ENCODE measurements at places on chromosomes 1 and 21. TPM values are rescaled to one million over a fixed set of nuclear protein-coding genes. Genes with fewer than 3 reads are reported as not detected.

DNA sequence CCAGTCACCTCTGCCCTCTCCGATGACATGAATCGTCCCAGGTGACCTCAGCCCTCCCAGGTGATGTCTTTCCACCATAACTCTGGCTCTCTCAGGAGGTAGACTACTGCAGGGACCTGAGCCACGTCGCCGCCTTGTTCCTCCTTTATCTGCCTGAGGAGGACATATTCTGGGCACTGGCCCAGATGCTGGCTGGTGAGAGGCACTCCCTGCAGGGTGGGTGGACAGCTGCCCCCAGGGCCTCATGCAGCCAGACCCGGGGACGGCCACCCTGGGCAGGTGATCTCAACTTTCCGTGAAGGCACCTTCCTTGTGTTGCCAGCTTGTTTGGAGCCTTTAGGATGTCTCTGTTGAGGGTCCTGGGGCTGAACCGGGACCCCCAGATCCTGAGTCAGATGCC, 13.9 kb upstream of the ZBTB17 start:
- H3K27me3 ChIP-seq: no peaks in the 10 kb centered on the region
- no peak for DNase-seq
- H3K27ac ChIP-seq: no peak overlapping the region
- no peak overlapping the region for H3K4me3 ChIP-seq

GRCh38 chr1:243397613-243398321, 141.9 kb downstream of the SDCCAG8 start:
- H3K4me3 ChIP-seq: no peak overlapping the region
- no peak for DNase-seq
- no peaks in the 10 kb centered on the region for H3K4me1 ChIP-seq
- H3K36me3 ChIP-seq: no peaks in the 10 kb centered on the region

DNA sequence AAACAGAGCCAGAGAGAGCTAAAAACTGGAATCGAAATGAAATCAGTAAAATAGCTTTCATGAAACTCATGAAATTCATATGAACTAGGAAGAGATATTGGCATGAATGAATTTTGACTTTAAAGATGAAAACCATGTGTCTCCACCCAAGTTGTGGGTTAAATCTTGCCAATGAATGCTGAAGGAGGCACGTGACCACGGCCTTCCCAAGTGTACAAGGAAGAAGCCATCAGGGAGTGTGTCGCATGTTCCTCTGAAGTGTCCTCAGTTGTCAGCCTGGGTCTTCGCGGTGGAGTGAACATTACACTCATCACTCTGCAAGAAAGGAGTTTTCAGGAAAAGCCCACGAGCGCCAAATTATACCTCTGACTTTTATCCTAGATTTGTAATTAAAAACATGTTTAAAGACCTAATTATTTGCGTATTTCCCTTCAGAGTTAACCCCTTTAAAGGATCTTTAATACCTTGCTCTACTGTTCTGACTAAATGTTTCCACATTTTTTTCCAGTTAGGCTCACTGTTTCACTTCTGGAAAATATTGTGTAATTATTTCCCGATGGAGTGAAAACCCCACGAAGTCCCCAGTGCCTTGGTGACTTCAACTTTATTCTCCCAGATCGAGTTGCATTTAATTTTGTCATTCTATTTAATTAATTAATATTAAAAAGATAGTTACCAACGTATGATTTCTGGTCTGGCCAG, 118.3 kb downstream of the DHRS3 start:
- no peak overlapping the region for H3K27ac ChIP-seq
- H3K4me3 ChIP-seq: no peak overlapping the region

- H3K27me3 ChIP-seq: peaks cover 100% of the 10 kb centered on the region
- H3K27ac ChIP-seq: no peak overlapping the region
- peaks cover 5% of the 10 kb centered on the region for H3K4me1 ChIP-seq
- H3K36me3 ChIP-seq: no peaks in the 10 kb centered on the region
- H3K4me3 ChIP-seq: no peak overlapping the region
These were observed 2.8 kb downstream of the PRRX1 start for GRCh38 chr1:170666541-170667254.

GRCh38 chr21:45405819-45406762, 1.1 kb downstream of the COL18A1 start:
- DNase-seq: peak; percentile 82
- H3K4me3 ChIP-seq: peak overlapping the region; percentile 95
- H3K4me1 ChIP-seq: peaks cover 12% of the 10 kb centered on the region
- peaks cover 3% of the 10 kb centered on the region for H3K27me3 ChIP-seq

GRCh38 chr21:37429356-37429755, 62.8 kb downstream of the DYRK1A start:
- DNase-seq: no peak
- H3K4me3 ChIP-seq: no peak overlapping the region
- no peaks in the 10 kb centered on the region for H3K27me3 ChIP-seq
- no peak overlapping the region for H3K27ac ChIP-seq
- H3K36me3 ChIP-seq: peaks cover 54% of the 10 kb centered on the region

DNA sequence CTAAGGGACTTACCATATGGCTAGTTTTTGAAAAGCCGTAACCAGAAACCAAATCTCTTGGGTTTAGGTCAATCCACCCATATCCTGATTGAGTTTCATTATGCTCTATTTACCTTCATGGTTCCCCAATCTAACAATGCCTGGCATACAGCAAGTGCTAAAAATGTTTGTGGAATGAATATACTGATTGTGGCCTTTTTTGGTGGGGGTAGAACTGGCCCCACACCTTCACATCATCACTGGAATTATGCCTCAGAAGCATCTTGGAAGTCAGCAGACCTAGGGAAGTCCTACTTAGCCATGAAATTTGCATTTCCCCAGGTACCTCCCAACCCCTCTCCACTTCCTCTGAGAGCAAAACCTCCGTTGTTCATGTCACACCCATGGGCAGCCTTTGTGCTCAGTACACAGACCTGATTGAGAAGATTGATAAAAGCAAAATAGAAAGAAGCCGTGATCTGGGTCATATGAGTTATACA, 17.8 kb upstream of the SLAMF1 start:
- H3K4me1 ChIP-seq: peaks cover 16% of the 10 kb centered on the region
- H3K36me3 ChIP-seq: no peaks in the 10 kb centered on the region
- H3K4me3 ChIP-seq: no peak overlapping the region

- H3K4me1 ChIP-seq: peaks cover 5% of the 10 kb centered on the region
- no peak overlapping the region for H3K27ac ChIP-seq
- no peak for DNase-seq
- H3K4me3 ChIP-seq: no peak overlapping the region
These were observed 548 bp upstream of the SLC25A33 start for GRCh38 chr1:9538669-9539164.

DNA sequence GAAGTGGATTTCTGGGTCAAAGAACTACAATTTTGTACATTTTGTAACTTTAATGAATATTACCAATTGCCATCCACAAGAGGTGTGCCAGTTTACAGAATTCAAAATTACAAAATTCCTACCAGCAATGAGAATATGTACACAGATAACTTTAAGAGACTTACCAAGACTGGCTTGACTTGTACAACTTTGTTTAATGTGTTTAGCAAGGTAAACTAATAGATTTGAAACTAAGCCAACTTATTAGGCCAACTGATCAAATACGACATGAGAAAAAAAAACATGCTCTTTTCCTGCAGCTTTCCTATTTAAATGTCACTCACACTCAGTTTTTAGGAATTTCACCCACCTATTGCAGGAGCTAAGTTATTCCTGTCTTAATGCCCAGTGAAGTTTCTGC, 11.4 kb downstream of the EXOC8 start:
- no peak for DNase-seq
- no peaks in the 10 kb centered on the region for H3K27me3 ChIP-seq
- H3K36me3 ChIP-seq: peaks cover 2% of the 10 kb centered on the region
- H3K4me1 ChIP-seq: no peaks in the 10 kb centered on the region
- H3K4me3 ChIP-seq: no peak overlapping the region
- H3K27ac ChIP-seq: no peak overlapping the region

DNA sequence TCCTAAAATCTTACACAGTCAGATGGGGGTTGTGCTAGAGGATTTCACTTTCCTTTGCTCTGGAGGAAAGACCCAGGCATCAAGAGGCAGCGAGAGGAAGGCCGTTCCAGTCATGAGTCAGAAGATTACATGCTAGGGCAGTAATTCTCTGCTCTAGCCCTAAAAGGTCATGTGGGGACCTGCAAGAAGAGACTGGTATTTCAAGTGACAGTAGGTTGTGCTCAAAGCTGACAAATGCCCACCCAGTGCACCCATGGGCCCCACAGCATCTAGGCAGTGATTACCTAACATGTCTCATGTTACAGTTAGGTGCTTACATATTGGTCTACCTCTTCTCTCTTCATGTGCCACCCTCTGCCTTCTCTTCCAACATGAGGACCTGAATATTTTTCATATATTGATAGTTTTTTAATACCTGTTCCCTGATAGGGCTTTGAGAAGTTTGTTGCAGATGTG, 99.7 kb upstream of the BEND5 start:
- DNase-seq: no peak
- peaks cover 23% of the 10 kb centered on the region for H3K27me3 ChIP-seq
- H3K27ac ChIP-seq: no peak overlapping the region
- H3K4me1 ChIP-seq: no peaks in the 10 kb centered on the region

DNA sequence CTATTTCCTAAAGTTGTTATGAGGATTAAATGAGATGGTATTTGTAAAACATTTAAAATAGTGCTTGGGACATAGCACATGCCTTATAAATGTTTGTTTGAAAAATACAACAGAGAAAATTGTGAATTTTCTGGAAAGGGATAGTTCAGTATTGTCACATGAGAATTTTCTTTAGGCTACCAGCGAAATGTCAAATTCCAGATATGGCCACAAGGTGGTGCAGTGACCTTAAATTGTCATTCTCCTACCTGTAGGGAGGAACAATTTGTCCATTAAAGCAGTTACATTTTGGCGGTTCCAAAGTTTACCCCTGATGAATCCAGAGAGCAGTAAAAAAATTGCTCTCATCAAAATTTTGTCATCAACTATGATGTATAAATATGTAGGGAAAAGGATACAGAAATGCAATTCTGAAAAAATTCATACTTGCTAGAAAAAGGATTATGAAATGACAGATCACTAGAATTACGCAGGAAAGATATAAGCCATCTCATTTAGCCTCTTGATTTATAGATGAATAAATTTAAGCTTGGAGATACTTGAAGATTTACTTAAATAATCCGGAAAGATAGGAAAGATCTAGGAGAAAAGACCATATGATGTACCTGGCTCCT, 50.2 kb upstream of the TSHB start:
- H3K4me1 ChIP-seq: no peaks in the 10 kb centered on the region
- no peak overlapping the region for H3K4me3 ChIP-seq
- H3K27ac ChIP-seq: no peak overlapping the region
- DNase-seq: peak; percentile 86
- no peaks in the 10 kb centered on the region for H3K36me3 ChIP-seq
- no peaks in the 10 kb centered on the region for H3K27me3 ChIP-seq

GRCh38 chr1:87600055-87600850, 271.6 kb downstream of the LMO4 start:
- H3K27ac ChIP-seq: no peak overlapping the region
- no peak overlapping the region for H3K4me3 ChIP-seq
- no peak for DNase-seq
- H3K4me1 ChIP-seq: no peaks in the 10 kb centered on the region
- H3K36me3 ChIP-seq: no peaks in the 10 kb centered on the region

- no peaks in the 10 kb centered on the region for H3K36me3 ChIP-seq
- no peak overlapping the region for H3K4me3 ChIP-seq
- no peak for DNase-seq
- H3K27me3 ChIP-seq: peaks cover 24% of the 10 kb centered on the region
- H3K27ac ChIP-seq: no peak overlapping the region
These were observed 39.0 kb upstream of the LMX1A start for GRCh38 chr1:165395478-165395877.

DNA sequence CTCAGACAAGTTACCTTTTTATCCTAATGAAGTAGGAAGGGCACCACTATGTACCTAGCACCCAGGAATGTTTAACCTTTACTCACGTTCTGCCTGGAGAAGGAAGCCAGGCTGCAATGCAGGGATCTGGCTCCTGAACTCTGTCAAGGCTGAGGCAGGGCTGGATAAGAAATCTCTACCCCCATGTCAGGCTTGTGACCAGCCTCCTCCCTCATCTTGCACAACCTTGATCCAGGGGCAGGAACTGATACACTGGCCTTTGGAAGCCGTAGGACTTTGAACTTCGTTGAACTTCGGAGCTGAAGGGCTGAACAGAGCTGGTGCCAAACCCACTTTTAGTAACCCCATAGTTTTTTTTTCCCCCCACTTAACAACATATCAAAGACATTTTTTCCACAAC, 8.0 kb upstream of the AKR1A1 start:
- no peak for DNase-seq
- H3K36me3 ChIP-seq: no peaks in the 10 kb centered on the region
- no peak overlapping the region for H3K4me3 ChIP-seq
- H3K4me1 ChIP-seq: no peaks in the 10 kb centered on the region
- no peaks in the 10 kb centered on the region for H3K27me3 ChIP-seq

The OR2G6 gene
- total RNA-seq: not detected

The REN gene
- not detected for total RNA-seq

The CGN gene
- 32.6 TPM for total RNA-seq

The TCHHL1 gene
- not detected for total RNA-seq

The KPRP gene
- not detected for total RNA-seq

The SERPINC1 gene
- total RNA-seq: not detected

The SPATA21 gene
- not detected for total RNA-seq

The CD5L gene
- not detected for total RNA-seq

All from endodermal cell (in vitro differentiated cells).